ENCODE measurements at places on chromosomes 16 and 17. TPM values are rescaled to one million over a fixed set of nuclear protein-coding genes. Genes with fewer than 3 reads are reported as not detected.

The ATXN2L gene
- total RNA-seq = 257 TPM

- DNase-seq = no peak
These were observed 566.4 kb upstream of the CDH11 start for GRCh38 chr16:65688301-65688700.

GRCh38 chr16:65305266-65305959, 183.6 kb upstream of the CDH11 start:
- DNase-seq = no peak

- DNase-seq = no peak
These were observed 1.7 kb downstream of the TSPAN10 start for GRCh38 chr17:81638683-81639082.

- no peak for DNase-seq
These were observed 5.0 kb upstream of the ADGRG1 start for GRCh38 chr16:57623251-57624043.

DNA sequence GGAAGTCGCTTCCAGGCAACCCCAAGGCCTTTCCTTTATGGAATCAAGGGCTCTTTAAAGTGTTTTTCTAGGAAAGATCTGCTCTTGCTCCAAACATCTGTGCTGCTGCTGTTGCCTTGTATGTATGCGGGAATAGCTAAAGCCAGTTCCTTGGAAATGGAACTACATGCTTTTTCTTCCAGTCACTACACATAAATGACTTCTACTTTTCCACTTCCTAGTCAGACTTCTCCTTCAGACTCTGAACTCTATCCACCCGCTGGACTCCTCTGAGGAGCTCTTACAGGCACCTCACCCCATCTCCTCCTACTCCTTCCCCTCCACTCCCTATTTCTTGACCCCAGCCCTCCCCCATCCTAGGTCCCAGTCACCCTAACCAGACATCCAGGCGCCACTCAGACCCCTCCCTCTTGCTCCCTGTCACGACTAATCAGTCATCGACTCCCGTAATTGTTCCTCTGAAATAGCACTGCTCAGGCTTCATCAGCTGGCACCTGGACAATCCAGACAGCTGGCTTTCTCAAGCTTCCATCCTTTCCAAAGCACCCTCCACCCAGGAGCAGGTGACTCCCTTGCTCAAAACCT, 15.0 kb upstream of the PEMT start:
- no peak for DNase-seq

The PRCD gene
- total RNA-seq = not detected

DNA sequence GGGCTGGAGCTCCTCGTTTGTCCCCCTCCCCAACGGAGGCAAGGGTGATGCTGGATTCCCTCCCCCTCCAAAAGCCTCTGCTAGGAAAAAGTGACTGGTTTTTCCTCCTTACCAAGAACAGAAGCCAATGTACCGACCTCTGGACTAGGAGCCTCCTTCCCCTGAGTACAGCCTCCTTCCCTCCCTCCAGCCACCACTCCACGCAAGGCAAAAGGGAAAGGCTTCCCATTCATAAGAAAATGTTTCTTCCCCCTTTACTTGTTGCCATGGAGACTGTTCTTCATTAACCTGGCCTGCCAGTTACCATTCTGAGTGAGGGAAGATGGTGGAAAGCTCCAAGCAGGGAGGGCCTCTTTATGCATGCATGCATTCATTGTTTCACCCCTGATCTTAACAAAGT, 4.3 kb upstream of the PIMREG start:
- DNase-seq = no peak

The CBFA2T3 gene
- not detected for total RNA-seq

- DNase-seq = no peak
These were observed 1472.4 kb upstream of the GOT2 start for GRCh38 chr16:60206516-60206915.

GRCh38 chr17:3985846-3986245, 21.6 kb upstream of the ATP2A3 start:
- no peak for DNase-seq

DNA sequence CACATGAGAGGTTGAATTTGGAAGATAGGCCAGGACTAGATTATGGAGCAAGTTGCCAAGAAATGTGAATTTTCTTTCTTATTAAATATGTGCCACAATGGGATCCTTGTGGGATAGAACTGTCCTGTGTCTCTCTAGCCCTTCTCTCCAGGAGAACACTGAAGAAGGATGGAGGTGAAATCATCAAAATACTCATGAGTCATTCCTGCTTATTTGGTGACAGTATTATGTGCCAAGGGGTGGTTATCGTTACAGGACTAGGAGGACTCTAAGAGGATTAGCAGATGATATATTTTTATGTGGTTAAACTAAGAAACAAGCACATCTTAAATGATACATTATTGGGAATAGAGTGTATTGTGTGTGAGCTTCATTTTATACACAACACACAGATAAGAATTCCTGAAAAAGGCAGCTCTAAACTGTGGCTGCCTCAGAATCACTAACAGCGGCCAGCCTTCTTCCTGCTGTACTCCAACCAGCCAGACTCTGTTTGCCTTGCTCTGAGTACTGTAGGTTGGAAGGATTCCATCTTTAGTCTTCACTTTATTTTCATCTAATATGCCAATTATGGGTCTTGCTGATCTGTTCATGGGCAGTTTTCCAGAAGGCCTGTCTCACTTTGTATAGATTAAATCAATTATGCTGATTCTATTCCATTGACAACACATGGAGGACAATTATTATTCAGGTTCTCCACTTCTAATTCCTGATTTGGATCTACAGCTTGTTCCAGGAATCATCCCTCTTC, 325.8 kb downstream of the ABCC12 start:
- DNase-seq = no peak

DNA sequence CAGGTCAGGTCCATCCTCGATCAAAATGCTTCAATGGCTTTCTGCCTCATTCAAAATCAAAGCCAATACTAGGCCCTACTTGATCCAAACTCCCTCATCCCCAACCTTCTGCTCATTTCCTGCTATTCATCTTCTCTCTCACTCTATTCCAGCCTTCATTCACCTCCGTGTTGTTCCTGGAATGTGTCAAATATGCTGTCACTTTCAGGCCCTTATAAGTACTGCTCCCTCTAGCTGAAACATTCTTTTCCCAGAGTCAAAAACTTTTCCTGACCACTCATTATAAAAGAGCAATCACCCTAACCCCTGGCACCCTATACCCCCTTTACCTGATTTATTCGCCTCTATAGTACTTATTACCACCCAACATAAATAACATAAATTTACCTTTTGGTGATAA, 303.7 kb upstream of the PMFBP1 start:
- DNase-seq = no peak

The SSTR5 gene
- total RNA-seq = not detected

- peak; percentile 84 for DNase-seq
These were observed 2.5 kb upstream of the GSE1 start for GRCh38 chr16:85610446-85611193.

The PIPOX gene
- 1.6 TPM for total RNA-seq

The SLC38A8 gene
- total RNA-seq = not detected

DNA sequence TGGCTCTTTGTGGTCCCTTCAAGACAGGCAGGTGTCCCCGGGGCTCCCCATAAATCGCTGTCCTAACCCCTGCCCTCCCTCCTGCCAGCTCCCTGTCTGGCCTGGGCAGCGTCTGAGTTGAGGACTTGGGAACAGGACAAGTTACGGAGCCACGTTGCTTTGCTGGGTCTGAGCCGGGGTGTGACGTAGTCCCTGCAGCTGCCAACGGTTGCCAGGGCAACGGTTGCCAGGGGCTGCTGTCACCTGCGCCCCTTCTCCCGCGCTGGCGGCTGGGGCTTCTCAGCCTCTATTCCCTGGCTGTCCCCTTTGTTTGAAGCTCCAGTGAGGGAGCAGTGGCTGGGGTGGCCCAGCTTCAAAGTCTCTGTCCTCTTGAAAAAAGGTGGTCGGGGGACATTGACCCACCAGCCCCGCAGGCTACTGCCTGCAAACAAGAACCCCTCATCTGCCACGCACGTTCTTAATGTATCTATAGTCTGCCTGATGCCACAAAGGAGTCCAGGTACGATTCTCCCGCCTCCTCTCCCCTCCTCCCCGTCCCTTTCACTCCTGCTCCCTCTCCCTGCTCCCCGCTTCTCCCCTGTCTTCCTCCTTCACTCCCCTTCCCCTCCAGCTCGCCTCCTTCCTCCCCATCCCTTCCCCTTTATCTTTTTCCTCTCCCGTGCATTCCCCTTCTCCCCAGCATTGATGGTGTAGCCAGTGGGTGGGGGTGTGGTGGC, 10.9 kb downstream of the ADGRG1 start:
- DNase-seq = no peak

DNA sequence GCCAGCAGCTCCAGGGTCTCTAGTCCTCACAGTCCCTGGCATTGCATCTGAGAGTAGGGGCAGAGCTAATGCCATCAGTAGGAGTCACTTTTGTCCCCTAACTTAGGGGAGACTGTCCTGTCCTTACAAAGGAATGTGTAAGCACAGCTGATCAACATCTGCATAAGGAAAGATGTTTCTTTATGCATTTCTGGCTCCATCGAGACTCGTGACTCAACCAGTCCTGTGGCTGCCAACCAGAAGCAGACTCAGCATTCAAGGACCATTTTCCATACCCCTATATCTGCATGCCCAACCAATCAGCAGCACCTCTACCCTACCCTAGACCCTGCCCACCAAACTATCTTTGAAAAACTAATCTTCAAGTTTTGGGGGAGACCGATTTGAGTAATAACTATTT, 8.2 kb upstream of the MPP2 start:
- DNase-seq = no peak

DNA sequence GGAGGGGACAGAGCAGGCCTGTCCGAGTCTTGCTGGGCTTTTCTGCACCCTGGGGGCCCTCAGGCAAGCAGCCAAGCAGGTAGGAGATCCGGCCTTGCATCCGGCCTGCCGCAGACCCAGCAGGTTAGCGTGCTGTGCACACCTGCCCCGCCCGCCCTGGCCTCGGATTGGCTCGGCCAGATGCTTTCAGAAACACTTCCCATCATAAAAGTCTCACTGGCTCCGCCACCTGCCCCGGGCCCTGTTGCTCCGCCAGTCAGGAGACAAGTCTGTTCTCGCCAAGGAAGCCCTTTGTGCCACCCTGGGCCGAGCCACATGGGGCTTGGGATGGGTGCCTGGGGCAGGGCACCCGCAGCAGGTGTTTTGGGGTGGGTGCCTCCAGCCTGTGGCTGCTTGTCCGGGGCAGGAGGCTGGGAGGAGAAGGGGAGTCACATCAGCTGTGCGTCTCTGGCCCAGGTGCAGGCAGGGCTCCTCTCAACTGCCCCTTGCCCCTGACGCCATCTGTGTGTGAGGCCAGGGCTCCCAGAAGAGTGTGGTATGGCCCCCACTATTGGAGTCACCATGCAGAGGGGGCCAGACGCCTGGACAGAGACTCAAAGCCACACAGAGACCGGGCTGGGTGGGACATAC, 228.2 kb upstream of the GSE1 start:
- no peak for DNase-seq

- peak; percentile 5 for DNase-seq
These were observed 7.7 kb downstream of the SCGB1C2 start for GRCh38 chr17:144936-145670.

Data from activated CD4-positive, alpha-beta T cell treated with anti-CD3 and anti-CD28 coated beads, Interleukin-2, amount 10 ng/mL, durations not matched to agents 7 days and 5 days (primary cell).